ENCODE measurements at places on chromosomes 16 and 17.

DNA sequence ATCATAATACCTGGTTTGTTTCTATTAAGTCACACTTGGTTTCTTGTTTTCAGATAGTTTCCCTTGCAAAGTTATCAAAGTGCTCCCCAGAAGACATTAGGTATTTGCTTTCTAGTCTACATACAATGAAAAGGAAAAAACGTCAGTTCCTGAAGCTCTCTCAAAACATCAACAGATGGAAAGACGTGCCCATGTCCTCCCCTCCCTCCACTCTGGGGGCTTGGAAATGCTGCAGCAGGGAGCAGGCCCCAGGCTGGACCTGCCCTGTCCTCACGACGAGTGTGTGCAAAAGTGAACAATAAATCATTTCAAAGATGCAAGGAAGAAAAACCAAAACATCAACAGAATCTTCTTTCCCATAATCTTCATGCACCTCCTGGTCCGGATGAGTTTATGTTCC, 118.5 kb downstream of the USP22 start:
- no peak for DNase-seq

- DNase-seq: no peak
Observed at GRCh38 chr17:624341-624860, 90.2 kb downstream of the VPS53 start.

DNA sequence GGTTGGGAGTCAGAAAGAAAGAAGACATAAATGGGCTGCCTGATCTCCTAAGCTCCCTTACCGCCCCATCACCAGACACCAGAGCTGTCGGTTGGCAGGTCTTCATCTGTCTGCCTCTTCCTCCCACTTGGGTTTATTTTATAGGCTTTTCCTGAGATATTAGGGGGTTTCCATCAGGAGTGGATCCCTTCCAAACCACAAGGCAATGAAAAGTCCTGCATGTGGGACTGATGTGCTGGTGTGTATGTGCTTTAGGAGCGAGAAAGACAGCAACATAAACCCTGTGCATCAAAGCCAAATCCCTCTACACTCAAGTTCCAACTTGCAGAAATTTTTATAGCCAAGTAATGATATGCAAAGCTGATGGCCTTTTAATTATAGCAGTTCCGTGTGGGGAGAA, 389.5 kb downstream of the SLC39A11 start:
- DNase-seq: no peak

DNA sequence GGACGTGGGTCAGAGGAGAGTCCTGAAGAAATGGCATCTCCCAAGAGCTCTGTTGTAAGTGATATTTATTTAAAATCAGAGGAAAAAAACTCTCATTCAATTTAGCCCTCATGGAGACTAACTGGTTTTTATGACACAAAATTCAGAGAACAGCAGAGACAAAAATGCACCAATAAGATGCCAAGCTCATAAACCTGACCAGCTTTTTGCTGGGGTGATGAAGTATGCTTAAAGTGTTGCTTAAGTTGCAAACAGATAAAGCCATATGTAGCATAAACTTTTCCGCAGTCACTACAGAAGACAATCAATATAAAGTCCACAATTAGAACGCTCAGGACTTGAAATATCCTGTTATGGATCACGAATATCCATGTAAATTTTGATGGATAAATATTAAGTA, 124.0 kb upstream of the CORO6 start:
- no peak for DNase-seq

DNA sequence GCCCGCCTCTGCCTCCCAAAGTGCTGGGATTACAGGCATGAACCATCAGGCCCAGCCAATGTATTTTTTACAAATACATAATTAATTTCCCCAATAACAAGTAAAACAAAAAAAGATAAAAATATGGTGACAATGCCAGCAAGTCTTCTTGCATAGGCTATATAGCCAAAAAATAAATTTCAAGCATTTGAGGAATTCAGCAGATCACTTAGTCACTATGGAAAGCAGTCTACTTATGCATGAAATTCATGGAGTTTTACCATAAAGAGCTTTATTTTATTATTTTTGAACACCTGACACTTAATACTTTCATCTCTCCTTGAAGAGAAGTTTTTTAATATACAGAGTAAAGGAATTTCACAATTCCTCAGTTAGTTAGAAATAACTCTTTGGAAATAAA, 56.4 kb downstream of the BRIP1 start:
- no peak for DNase-seq

DNA sequence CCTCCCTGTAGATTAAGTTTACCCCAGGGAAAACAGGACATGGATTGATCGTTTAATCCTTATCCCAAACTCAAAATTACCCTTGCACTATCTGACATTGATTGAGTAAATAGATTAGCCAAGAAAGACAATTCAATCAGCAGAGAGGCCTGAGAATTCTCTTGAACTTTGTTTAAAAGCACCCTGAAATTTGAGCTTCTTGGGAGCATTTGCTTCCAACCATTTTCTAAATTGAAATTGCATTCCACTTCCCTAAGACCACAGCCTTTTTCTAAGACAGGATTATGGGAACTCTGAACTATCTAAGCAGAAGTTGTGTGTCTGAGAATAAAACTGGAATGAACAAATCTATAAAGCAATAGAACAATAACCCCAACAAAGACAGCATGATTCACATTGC, 76.6 kb upstream of the TNRC6A start:
- no peak for DNase-seq

DNA sequence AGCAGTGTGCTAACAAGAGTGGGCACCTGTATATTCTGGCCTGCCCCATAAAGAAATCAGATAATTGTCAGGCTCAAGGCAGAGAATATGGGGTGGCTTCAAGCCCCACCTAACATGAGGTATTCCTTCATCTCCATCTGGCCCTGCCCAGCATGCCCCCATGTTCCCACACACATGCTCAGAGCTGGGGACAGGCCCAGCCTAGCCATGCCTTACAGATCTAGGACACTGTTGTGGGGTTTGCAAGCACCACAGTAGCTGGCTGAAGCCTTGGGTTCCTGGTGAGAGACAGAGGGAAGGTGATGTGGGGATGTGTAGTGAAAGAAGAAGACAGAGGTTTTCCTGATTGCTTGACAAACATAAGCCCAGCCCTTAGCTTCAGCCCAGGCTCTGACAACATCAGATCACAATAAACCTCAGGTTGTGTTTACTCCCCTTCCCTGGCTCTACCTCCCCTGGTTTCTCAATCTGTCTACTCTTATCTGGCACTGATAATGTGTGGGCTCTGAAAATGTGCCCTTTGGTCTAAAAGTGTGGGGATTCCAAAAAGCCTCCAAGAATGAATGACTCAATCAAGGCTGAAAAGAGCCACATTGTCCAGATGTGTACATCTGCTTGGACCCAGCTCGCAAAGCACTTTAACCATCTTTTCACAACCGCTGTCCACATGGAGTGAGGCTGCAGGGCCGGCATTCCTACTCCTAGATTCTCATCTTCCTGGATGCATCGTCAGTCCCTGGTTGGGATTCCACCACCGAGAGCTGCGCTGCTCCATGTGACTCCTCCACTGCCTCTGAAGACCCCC, 34.4 kb downstream of the CDRT4 start:
- DNase-seq: no peak

DNA sequence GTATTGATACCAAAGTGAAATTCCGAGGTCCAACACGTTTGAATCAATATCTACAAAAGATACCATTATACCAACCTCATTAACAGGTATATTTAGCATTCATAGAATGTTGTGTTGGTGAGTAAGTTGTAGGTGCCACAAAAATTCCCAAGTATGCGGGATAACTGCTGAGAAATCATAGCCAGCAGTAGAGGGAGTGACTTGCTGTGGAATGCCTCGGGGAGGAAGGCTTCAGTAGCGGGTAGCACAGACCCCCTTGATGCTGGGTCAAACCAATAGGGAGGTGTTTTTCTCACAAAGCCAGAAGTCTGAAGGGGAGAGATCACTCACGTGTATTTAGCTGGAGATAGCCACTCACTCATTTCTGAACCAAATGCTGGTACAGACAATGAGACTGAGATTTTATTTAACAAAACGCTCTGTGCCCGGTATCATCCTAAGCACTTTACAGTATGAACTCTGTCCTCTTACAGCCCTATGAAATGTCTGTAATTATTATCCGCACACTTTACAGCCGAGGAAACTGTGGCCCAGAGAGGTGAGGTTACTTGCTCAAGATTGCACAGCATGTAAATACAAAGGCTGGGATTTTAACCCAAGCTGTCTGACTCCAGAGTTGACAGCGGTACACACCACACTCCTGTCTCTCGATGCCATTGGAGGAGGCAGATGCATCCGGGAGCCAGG, 23.1 kb downstream of the HSBP1 start:
- no peak for DNase-seq

DNA sequence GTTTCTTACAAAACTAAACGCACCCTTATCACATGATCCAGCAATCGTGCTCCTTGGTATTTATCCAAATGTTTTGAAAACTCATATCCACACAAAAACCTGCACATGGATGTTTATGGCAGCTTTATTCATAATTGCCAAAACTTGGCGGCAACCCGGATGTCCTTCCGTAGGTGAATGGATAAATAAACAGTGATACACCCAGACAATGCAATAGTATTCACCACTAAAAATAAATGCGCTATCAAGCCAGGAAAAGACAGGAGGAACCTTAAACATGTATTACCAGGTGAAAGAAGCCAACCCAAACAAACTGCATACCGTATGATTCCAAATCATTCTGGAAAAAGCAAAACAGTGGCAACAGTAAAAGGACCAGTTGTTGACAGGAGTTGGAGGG, 10.0 kb downstream of the SPATA32 start:
- no peak for DNase-seq

GRCh38 chr17:81556175-81556691, 4.1 kb upstream of the FAAP100 start:
- no peak for DNase-seq

- DNase-seq: no peak
Observed at GRCh38 chr16:57253466-57253865, 8.4 kb downstream of the ARL2BP start.

GRCh38 chr17:79752175-79752574, 21.4 kb downstream of the ENPP7 start:
- DNase-seq: no peak

DNA sequence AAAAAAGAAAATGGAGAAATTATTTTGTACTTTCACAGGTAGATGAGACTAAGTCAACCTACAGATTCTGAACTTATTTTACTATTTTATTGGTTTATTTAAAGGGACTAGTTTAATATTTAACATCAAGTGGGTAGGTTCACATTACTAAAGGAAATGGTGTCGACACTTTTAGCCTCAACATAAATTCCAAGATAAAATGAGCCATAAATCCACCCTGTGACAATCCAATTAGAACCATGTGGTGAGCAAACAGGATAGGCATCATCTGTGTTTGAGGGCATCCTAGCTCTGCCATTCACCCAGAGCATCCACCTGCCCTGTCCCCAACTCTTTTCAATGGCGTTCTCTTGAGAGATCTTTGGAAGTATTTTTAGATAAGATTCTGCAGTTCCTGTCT, 92.8 kb upstream of the PMFBP1 start:
- DNase-seq: no peak

- DNase-seq: no peak
Observed at GRCh38 chr17:58487589-58488427, at the start of gene HSF5. Gene HSF5 (minus strand): TSS chr17:58488408. CDS start chr17:58488274, 134 bp downstream.

- no peak for DNase-seq
Observed at GRCh38 chr17:60665602-60666001, 12.0 kb upstream of the BCAS3 start.

GRCh38 chr17:78125976-78126894, 2.3 kb downstream of the TMC6 start:
- DNase-seq: peak; percentile 53

GRCh38 chr17:43689814-43690213, 28.1 kb upstream of the MEOX1 start:
- DNase-seq: no peak

GRCh38 chr17:40058186-40058784, 4.1 kb upstream of the MED24 start:
- DNase-seq: no peak

DNA sequence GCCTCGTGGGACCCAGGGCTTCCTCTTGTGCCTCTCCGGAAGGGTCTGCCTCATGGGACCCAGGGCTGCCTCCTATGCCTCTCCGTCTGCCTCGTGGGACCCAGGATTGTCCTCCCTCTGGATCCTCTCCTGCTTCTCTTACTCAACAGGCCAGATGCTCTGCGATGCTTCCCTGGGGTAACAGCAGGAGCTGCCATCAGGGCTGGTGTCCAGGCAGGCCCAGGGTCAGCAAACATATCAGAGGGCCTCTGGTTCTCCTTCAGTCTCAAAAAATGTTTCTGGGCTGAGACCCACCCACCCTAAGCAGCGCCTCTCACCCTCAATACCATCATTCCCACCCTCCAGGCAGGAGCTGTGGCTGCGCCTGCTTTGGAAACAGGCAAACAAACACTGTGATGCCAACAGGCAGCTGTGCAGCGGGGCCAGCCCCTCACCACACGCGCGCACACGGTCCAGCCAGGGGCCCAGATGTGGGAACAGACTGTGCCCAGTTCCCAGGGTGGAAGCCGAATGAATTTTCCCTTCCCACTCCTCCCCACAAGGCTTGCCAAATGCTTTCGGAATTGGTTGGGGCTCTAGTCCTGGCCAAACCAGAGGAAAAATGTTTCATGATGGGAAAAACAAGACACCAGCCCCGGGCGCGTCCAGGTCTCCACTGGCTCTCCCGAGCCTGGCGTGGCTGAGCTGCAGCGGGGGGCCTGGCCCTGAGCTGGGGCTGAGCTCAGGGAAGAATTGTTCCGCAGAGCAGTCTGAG, 11.3 kb downstream of the TIMM22 start:
- DNase-seq: no peak

DNA sequence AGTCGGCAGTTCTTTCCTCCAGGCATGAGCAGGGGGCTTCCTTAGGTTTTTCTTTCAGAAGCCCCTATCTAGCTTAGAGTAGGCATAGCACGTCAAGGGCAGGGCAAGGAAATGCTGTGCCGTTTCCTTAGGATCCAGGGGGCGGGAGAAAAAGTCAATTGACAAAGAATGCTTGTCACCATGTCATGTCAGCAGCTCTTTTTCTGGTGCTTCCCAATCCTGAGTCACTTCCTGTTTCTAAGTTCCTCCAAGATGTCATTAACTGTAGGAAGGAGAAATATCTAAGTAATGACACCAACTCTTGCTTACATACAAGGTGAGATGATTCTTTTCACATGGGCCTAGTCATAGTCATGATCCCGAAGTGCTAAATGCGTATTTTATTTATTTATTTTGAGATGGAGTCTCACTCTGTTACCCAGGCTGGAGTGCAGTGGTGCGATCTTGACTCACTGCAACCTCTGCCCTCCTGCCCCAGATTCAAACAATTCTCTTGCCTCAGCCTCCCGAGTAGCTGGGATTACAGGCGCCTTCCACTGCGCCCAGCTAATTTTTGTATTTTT, 35.2 kb downstream of the GJC1 start:
- DNase-seq: peak; percentile 41

DNA sequence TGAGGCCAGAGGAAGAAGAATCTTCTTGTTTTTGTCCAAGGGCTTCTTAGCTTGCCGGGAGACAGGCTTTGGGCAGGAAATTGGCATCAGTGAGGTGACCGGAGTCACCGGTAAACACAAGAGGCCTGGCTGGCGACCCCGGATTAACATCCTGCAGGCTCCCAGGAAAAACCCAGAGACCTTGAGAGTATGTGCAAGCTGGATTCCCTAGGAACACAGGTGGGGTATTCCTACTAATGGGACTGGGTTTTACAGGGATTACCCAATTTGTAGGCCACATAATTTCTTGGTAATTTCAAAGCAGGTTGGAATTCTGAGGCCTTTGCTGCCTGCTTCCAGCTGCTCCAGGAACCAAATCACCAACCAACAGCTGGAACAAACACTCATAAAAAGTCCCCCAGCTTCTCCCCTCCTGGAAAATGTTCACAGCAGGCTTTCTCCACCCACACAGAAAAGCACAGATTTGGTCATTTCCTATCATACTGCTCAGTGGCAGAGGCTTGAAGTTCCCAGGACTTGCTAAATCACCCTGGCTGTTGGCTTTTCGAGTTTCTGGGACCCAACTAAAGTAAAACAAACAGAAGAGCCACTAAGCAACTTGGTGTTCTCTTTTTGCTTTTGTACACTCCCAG, 258.8 kb downstream of the IRF8 start:
- DNase-seq: no peak
